Activated CD4-positive, alpha-beta T cell treated with anti-CD3 and anti-CD28 coated beads for 1 hour (primary cell): ENCODE measurements at places on chromosomes 3 and 15.

DNA sequence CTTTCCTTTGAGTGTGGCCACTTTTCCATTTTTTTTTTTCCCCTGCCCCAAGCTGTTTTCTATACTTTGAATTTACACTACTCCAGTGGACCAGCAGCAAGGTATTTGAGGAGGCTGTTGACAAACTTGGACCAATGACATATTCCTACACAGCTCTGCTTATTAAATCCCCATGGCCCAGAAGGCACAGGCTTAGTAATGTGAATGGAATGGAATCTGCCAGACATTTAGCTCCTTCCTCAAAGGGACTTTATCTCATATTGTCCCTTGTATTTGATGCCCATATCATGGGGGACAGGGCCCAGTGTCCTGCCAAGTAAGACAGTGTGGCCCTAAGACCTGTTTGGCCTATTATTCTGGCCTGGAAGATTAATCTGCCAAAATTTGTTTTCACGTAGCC lies 107.5 kb downstream of the CHCHD6 start:
- no peak for DNase-seq

GRCh38 chr3:120070263-120070981 lies 23.8 kb downstream of the GSK3B start:
- no peak for DNase-seq

- DNase-seq, result no peak
Observed at GRCh38 chr3:41848753-41849574, 112.9 kb downstream of the ULK4 start.

DNA sequence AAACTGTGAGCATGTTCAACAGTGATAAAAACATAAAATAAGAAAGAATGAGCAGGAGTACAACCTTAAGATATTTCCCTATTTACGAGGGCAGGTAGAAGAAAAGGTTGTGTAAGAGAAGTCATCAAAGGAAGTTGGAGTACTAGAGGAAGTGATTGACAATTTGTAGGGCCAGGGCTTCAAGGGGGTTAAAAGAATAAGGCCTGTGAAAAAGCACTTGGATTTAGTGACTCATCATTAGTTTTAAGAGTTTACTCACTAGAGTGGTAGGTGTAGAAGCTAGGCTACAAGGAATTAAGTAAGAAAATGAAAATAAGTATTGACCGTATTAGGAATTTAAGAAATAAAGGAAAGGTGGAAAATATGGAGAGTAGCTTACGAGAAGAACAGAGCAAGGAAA lies 23.6 kb downstream of the KCNMB3 start:
- DNase-seq, result no peak

DNA sequence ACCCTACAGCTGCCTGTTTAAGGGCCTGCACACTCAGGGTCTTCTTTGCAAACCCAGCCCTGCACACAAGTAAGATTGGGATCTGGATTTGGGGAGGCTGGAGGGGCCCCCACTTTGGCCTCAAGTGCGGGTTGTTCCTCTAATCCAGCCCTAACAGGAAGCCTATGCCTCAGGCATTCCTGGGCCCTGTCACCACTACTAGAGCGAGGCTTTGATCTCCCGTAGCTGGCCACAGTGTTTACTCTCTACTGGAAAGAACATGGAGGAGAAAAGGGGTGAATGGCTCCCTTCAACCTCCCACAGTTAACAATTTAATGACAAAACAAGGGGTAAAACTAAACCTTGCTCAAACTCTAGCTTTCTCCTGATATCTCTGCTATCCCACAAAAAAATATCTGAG lies 48.4 kb downstream of the DZIP1L start:
- DNase-seq, result no peak

DNA sequence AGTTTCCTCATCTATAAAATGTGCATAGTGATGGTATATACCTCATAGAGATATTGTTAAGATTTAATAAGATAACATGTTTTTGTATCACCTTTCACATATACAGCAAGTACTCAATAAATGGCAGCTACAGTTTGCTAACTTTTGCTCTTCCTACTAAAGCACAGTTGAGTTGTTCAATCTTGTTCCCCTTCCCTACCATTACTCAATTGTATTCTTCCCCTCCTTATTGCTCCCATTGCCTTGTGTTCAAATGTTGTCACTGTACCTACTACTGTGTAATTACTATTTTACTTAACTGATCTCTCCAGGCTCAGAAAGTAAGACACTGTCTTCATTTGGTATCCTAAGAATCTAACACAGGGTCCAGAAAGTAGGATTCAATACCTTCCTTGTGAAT lies 5.5 kb downstream of the CD47 start:
- DNase-seq, result no peak

GRCh38 chr3:193910886-193911738 lies 224.8 kb upstream of the HES1 start:
- DNase-seq, result no peak

DNA sequence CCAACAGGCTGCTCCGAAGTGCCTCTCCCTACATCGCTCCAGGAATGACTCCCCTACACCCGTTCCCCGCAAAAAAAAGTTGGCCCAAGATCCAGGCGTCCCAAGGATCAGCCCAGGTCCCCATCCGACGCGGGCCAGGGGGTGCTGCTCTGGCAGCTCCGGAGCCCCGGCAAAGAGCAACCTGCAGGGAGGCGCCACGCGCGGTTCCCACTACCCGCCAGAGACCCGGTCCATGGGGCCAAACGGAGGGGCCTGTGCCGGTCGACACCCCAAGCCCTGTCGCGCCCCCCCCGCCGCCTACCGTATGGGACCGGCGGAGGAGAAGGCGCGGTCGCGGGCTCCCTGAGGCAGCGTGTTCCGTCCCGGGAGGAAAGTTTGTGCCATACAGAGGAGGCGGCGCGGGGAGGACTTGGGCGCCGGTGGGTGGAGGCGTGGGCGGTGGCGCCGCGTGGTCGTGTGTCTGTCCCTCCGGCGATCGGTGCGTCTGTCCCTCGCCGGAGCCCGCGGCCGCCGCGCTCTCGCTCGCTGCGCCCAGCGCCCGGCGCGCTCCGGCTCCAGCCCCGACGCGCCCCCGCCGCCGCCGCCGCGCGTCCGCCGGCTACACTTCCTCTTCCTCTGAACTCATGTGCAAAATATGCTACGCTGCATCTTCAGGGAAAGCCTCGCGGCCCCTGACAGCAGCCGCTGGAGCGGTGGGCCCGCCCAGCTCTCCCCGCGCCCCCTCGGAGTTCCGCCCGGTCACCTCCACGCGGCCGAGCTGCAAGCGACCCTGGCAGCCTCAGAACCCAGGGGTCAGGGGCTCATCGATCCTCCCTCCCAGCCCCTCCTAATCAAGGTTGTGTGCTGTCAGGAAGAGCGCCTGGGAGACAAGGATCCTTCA lies at the start of gene RFTN1:
TSS of gene RFTN1 (minus strand) at position 559 of the 880 bp plus-strand sequence. CDS start 19,830 bp downstream, outside the sequence.
- DNase-seq, result peak; percentile 24

DNA sequence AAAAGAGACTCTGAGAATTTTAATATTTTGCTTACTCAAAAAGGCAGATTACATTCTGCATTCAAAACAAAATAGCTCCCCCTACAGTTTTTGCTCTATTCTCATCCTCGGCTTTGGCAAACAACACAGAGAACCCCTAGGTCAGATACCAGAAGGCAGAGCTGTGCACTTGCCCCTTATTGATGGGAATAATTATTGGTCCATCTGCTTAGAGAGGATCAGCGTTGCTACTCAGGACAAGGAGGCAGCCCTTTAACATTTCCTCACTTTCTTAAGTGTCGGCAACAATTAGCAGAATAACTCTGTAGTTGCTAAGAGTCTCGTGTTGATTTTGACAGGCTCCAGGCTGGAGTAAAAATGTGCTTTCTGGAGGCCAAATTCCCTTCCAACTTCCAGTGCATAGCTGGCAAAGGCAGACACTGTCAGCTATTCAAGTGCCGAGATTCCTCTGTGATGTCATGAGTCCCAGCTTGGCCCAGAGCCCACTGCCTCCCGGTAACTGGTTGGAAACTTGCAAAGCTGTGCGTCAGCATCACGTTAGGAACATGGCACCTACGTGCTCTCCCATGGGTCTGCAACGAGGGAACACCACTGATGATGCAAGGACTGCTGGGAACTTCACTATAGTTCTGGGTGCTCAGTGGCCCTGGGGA lies 482.7 kb upstream of the ADAMTS9 start:
- DNase-seq, result no peak

GRCh38 chr15:71809346-71809745 lies 1.0 kb upstream of the NR2E3 start:
- DNase-seq, result no peak

GRCh38 chr3:127304121-127304744 lies 16.4 kb upstream of the PRR20G start:
- DNase-seq, result no peak

DNA sequence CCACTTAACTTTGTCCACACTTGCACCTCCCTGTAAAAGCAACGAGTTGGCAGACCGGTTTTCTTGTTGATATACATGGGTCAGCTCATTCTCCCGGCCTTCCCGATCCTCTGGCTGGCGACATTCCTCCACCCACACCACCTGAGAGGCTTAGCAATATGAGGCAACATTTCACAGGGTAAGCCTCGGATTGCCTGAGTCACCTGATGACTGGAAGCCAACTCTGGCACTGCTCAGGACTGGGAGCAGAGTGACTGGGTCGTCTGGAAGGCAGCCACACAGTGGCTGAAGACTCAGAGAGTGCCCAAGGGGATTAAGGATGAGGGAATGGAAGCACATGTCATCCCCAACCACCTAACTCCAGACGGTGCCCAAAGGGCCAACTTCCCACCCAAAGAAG lies 9.8 kb downstream of the HOMER2 start:
- no peak for DNase-seq

DNA sequence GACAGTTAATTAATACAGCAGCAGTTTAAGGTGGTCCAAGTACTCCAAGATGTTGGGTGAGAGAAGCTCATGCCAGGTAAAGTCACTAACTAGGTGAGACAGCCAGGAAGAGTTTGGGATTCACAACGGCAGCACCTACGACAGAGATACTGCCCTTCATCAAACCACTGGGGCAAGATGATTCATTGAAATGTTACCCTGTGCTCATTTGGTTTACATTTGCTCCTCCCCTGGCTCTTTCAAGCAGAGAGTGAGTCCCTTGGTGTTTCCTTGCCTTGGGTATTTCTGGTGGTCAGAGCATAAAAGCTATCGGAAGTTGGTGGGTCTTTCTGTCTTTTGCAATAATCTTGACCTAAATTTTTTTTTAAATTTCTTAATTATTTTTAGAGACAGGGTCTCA lies 19.9 kb upstream of the PDE8A start:
- no peak for DNase-seq

DNA sequence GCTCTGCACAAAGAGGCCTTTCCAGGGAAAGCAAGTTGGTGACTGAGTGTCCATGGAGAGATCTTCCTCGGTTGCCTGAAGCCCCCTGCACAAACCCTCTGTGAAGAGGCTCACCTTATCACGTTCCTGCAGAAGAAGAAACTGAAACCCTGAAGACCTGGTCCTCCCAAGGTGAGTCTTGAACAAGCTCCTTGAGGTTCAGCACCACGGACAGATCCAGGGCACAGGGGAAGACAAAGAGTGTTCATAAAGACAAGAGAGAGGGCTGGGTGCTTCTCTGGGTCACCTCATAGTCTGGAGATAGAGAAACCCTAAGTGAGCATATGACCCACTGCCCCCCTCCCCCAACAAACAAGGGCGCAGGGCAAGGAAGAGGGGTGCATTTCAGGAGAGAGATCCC lies 21.7 kb upstream of the TBC1D21 start:
- DNase-seq, result no peak

DNA sequence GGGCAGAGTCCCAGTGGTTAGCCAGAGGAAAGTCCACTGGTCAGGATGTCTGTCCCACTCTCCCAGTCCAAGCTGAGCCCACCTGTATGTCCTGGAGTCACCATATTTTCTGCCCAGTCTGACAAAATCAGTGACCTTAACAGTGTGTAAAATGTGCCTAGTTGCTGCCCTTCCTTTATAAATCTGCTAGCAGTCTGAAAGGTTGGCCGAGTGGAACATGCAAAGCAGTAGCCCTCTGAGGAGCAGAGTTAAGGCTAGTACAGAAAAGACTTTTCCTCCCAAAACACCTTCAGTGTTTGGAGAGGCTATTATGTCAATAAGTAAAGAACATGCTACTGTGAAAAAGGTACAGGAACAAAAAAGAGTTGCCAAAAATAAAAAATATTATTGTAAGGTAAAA lies 15.3 kb downstream of the TTC21A start:
- DNase-seq, result no peak

DNA sequence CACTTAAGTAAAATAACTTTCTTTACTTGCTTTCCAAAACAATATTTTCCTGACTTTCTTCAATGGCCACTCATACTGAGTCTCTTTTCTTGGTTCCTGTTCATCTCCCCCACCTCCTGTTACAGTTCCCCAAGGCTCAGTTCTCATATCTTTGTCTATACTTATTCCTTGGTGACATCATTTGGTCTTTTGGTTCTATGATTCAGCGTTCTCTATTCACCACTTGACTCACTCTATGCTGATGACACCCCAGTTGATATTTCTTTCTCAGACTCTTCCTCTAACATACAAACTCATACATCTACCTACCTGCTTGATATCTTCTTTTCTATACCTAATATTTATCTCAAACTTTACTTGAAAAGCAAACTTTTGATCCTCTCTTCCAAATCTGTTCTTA lies 85.0 kb upstream of the P3H2 start:
- no peak for DNase-seq

- DNase-seq, result no peak
Observed at GRCh38 chr3:144516589-144516988, 545.0 kb downstream of the DIPK2A start.

DNA sequence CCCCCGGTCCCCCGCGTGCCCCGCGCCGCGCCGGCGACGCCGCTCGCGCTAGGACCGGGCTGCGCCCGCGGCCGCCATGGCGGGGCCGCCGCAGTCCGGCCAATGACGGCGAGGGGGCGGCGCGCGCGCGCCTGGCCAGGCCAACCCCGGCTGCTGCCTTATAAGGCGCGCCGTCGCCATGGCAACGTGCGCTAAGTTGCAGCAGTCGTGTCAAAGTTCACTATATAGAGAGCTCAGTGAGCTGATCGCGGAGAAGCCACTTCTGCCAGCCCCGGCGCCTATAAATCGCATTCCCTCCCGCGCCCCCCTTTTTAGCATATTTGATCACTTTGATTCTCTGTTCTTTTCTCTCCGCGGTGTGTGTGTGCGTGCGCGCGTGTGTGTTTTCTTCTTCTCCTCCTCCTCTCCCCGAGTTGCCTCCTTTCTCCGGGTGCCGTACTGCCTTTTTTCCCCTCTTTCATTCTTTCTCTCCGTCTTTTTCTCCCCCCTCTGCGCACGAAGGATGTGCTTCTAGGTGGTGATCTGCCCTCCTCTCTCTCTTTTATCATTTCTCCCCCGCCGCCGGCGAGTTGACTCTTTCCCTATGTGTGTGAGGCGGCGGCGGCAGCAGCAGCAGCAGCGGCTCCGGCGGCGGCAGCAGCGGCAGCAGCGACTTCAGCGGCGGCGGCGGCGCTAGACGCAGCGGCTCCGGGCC lies at the start of gene NR2F2:
TSS of gene NR2F2 (plus strand) at position 251 of the 694 bp plus-strand sequence. CDS start 1,406 bp downstream, outside the sequence.
- no peak for DNase-seq

- no peak for DNase-seq
Observed at GRCh38 chr3:54434756-54435155, 312.4 kb downstream of the CACNA2D3 start.

DNA sequence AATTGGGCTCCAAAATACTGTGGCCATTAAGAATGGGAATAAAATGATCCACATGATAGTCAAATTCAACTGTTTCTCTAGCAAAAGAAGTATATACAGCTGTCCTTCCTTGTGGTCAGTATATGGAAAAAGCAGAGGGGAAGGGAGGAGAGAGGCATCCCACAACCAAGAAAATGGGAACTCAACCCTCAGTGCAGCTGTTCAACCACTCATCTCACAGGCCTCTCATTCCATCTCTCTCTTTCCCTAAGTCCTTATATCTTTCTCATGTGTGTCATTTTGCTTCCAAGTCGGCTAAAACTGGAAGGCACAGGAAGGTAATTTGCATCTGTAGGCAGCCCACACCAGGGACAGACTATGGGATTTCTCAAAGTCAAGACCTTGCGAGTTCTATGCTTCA lies 27.5 kb downstream of the AVEN start:
- no peak for DNase-seq
